ENCODE measurements at places on chromosomes 7 and 10. TPM values are rescaled to one million over a fixed set of nuclear protein-coding genes. Genes with fewer than 3 reads are reported as not detected.

MYOZ1 gene
- not detected for total RNA-seq

SFTPA1 gene
- total RNA-seq: 0.60 TPM

DNA sequence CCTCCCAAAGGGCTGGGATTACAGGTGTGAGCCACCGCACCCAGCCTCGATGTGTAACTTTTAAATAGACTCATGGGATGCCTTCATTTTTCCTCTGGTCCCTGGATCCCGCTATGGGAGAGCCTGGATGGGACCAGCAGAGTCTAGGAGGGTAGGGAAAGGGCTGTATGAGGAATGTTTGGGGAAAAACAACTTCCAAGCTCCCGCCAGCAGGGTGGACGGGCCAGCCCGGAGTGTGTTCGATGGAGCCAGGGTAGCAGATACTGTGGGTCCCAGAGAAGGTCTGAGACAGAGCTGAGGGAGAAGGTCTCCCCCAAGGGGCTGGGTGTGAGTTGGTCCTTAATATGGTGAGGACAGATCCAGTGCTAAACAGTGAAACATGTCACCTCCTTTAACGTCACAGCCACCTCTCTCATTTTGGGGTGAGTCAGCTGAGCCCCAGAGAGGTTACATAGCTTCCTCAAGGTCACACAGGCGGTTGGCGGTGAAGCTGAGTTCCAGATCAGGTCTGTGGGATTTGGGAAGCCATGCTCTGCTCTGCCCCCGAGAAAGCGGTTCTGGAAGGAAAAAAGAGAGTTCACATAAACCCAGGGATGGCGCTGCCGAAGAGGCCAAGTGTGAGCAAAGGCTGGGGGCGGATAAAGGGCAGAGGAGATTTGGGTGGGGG lies 66.4 kb downstream of the MYL10 start:
- DNase-seq: no peak

- DNase-seq: no peak
These were observed 27.7 kb downstream of the ALDH18A1 start for GRCh38 chr10:95628786-95629185.

DNA sequence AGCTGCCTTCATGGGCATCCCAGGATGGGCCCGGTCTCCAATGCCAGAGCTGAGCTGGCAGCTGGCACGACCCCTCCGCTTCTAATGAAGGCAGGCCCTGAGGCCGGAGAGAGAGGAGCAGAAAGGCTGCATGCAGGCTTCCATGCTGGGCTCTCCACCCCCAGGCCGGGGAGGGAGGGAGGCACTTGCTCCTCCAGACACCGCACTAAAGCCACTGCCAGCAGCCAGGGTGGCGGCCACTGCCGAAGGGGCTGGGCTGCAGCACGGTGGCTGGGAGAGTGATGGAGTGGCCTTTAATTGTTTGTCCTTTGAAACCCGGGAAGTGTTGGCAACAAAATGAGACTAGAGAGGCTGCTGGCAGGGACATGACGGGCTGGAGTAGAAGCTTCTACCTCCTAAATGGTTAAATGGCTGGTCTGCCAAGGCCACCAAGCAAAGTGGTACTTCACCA lies 236.5 kb downstream of the SKAP2 start:
- no peak for DNase-seq

All from mucosa of descending colon (tissue), 3 donors.